ENCODE measurements at places on chromosomes 5 and 9.

DNA sequence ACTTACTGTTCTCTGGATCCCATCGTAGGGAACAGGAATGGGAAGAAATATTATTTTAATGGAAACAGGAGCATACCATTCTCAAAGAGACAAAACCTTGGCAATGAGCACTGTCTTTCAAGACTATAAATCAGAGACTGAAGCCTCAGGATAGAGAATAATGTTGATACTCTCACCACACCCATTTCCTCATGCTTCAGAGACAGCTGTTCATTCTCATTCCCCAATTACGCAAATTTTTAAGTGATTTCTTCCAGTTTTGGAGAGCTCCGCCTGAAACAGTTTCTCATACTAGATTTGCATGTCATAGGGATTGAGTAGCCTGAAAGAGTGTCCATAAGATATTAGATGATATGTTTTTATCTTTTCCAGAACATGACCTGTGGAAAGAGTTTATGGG is 290.5 kb upstream of the RASA1 start:
- H3K4me1 ChIP-seq = no peaks in the 10 kb centered on the region
- no peak overlapping the region for H3K27ac ChIP-seq
- DNase-seq = no peak
- H3K36me3 ChIP-seq = no peaks in the 10 kb centered on the region
- H3K27me3 ChIP-seq = no peaks in the 10 kb centered on the region

DNA sequence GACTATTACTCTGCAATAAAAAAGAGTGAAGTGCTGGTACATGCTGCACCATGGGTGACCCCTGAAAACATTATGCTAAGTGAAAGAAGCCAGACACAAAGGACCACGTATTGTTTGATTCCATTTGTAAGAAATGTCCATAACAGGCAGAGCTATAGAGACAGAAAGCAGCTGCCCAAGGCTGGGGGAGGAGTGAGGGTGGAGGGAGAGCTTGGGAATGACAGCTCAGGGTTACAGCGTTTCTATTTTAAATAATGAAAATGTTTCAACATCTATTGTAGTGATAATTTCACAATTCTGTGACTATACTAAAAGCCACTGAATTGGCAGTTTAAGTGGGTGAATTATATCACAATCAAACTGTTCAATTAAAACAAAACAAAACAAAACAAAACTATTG is 81.7 kb downstream of the MYO10 start:
- H3K36me3 ChIP-seq = no peaks in the 10 kb centered on the region
- no peak overlapping the region for H3K4me3 ChIP-seq
- no peaks in the 10 kb centered on the region for H3K4me1 ChIP-seq
- no peaks in the 10 kb centered on the region for H3K27me3 ChIP-seq
- H3K27ac ChIP-seq = no peak overlapping the region
- DNase-seq = no peak

DNA sequence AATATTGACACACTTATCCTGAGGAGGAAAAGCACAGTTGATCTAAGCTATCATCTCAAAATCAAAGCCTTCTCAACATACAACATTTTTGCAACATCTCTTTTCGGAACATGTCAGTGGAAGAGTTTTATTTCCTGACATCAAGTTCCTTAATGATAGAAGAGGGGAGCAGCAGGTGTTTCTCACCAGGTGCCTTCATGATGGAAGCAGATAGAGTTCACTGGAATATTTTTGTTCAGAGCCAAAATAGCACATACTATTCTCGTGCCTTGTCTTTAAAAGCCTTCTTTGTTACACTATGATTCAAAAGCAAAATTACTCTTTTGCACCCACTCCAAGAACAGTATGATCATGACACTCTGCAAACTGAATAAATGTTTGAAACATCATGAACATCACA is 176.9 kb upstream of the CCNG1 start:
- no peaks in the 10 kb centered on the region for H3K27me3 ChIP-seq
- H3K4me1 ChIP-seq = no peaks in the 10 kb centered on the region
- H3K27ac ChIP-seq = no peak overlapping the region
- no peak overlapping the region for H3K4me3 ChIP-seq
- H3K36me3 ChIP-seq = no peaks in the 10 kb centered on the region
- DNase-seq = no peak

- H3K4me1 ChIP-seq = no peaks in the 10 kb centered on the region
- no peaks in the 10 kb centered on the region for H3K36me3 ChIP-seq
- no peaks in the 10 kb centered on the region for H3K27me3 ChIP-seq
- H3K4me3 ChIP-seq = no peak overlapping the region
- no peak overlapping the region for H3K27ac ChIP-seq
Measured at GRCh38 chr9:82128011-82128696, 139.6 kb downstream of the SPATA31D1 start.

DNA sequence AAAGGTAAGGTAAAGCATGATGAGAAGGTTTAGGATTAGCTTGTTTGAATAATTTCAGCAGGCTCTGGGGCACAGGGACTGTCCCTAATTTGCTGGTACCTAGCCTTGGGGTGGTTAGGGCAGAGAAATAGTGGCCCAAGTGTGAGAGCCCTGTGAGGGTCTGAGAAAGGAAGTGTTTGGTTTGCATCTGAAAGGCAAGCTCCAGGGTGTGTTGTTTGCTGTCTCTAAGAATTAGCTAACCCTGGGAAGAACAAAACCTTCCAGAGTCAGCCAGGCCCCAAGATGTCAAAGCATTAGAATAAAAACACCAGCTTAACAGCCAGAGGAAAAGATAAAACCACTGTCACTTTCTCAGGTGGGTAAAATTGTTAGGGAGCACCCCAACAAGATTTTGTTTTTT is 31.0 kb downstream of the TMEM252 start:
- H3K36me3 ChIP-seq = no peaks in the 10 kb centered on the region
- no peak overlapping the region for H3K4me3 ChIP-seq
- no peak for DNase-seq

- no peak overlapping the region for H3K4me3 ChIP-seq
- H3K27ac ChIP-seq = no peak overlapping the region
- H3K4me1 ChIP-seq = no peaks in the 10 kb centered on the region
- no peaks in the 10 kb centered on the region for H3K36me3 ChIP-seq
- H3K27me3 ChIP-seq = no peaks in the 10 kb centered on the region
- DNase-seq = no peak
Measured at GRCh38 chr5:103541114-103541513, 21.5 kb downstream of the NUDT12 start.

DNA sequence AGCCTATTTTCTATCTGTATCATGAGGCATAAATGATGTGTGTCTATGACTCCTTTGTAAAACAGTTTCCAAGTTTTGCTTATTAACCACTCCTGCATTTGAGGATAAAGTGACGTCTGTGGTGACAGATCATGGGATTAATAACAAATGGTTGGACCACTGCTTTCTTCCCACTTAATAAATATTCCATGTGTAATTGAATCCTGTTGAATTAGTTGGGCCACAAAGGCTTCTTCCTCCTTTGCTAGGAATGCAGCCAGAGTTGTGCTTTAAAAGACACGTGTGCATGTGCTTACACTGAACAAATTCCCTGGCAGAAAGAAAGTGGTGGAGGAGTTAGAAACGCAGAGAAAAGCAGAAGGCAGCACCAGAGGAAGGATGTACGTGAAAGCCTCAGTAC is 150.2 kb downstream of the ACTBL2 start:
- H3K27me3 ChIP-seq = no peaks in the 10 kb centered on the region
- peak overlapping the region; percentile 60 for H3K27ac ChIP-seq
- H3K4me1 ChIP-seq = no peaks in the 10 kb centered on the region
- H3K36me3 ChIP-seq = no peaks in the 10 kb centered on the region
- DNase-seq = no peak
